ENCODE measurements at places on chromosomes 2 and 18. TPM values are rescaled to one million over a fixed set of nuclear protein-coding genes. Genes with fewer than 3 reads are reported as not detected.

The ECEL1 gene
- polyA plus RNA-seq = 3.7 TPM

- DNase-seq = no peak
These were observed 47.8 kb downstream of the SMAD2 start for GRCh38 chr18:47882641-47883040.

DNA sequence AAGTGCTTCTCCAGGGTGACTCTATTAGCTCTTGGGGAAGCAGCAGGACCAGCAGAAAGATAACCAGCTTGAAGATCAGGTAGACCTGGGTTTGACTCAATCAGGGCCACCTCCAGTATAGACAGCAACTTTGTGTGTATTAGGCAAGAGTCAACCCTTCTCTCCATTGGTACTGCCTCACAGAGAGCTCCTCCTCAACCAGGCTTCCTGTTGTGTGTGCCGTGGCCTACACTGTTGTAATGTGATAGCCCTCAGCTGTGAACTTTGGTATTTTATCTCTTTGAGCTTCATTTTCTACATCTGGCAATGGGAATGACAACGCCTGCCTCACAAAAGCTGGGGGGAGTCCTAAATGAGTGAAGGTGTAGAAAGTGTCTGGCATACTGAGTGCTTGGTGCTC, 17.0 kb upstream of the MAP3K20 start:
- no peak for DNase-seq

- DNase-seq = no peak
These were observed 1849.9 kb upstream of the CELF4 start for GRCh38 chr18:39415471-39415870.

DNA sequence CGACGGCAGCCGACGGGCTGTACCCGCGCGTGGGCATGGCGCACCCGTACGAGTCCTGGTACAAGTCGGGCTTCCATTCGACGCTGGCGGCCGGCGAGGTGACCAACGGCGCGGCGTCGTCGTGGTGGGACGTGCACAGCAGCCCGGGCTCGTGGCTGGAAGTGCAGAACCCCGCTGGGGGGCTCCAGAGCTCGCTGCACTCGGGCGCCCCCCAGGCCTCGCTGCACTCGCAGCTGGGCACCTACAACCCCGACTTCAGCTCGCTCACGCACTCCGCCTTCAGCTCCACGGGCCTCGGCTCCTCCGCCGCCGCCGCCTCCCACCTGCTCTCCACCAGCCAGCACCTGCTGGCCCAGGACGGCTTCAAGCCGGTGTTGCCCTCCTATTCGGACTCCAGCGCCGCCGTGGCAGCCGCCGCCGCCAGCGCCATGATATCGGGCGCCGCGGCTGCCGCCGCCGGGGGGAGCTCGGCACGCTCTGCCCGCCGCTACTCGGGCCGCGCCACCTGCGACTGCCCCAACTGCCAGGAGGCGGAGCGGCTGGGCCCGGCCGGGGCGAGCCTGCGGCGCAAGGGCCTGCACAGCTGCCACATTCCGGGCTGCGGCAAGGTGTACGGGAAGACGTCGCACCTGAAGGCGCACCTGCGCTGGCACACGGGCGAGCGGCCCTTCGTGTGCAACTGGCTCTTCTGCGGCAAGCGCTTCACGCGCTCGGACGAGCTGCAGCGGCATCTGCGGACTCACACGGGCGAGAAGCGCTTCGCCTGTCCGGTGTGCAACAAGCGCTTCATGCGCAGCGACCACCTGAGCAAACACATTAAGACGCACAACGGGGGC, 2.0 kb downstream of the SP9 start:
- DNase-seq = peak; percentile 43

- DNase-seq = peak; percentile 89
These were observed 27.5 kb downstream of the BOLA3 start for GRCh38 chr2:74119912-74120825.

DNA sequence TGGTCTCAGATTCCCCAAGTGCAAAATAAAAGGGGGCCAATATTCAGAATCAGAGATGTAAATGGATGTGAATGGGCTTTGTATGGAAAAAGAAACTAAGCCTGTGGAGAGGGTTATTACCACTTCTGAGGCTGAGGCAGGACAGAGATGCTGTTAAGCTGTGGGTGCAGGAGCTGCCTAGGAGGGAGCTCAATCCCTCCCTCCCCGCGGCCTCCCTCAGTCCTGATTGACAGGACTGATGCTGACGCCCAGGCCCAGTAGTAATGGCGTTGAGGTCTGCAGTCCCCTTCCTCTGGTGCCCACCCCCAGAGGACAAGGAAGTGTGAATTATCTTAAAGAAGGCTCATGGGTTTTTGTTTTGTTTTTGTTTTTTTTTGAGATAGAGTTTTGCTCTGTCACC, 40.4 kb downstream of the PSD4 start:
- DNase-seq = no peak

All from brain (organoid and tissue), 16 donors.